ENCODE measurements at places on chromosomes 5 and 9.

DNA sequence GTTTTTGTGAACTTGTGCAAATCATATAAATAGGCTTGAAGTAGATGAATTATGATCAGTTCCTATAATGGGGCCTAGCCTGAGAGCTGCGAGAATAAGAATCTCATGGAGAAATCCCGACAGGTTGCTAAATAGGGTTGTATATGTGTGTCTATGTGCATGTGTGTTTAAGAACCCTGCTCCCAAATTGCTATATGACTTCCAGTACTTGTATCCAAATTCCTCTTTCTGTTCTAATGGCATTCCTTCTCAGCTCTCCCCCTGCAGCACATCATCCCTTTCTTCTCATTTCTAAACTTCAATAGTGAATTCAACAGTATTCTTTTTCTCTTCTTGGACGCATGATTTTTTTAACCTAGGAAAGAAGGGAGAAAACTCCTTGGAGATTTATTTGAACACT lies 277.2 kb downstream of the GAS1 start:
- no peak for DNase-seq

GRCh38 chr5:95533106-95533505 lies 21.7 kb downstream of the SKIC3 start:
- no peak for DNase-seq

- DNase-seq: no peak
These were observed 16.8 kb upstream of the ATP6V1G1 start for GRCh38 chr9:114570742-114571141.

GRCh38 chr5:154646745-154647113 lies 108.4 kb upstream of the LARP1 start:
- DNase-seq: no peak

GRCh38 chr9:77759391-77759790 lies 111.3 kb upstream of the GNA14 start:
- no peak for DNase-seq

GRCh38 chr5:106699198-106699597 lies 971.5 kb downstream of the EFNA5 start:
- DNase-seq: no peak

- DNase-seq: no peak
These were observed 15.3 kb downstream of the MTMR12 start for GRCh38 chr5:32297181-32298058.

DNA sequence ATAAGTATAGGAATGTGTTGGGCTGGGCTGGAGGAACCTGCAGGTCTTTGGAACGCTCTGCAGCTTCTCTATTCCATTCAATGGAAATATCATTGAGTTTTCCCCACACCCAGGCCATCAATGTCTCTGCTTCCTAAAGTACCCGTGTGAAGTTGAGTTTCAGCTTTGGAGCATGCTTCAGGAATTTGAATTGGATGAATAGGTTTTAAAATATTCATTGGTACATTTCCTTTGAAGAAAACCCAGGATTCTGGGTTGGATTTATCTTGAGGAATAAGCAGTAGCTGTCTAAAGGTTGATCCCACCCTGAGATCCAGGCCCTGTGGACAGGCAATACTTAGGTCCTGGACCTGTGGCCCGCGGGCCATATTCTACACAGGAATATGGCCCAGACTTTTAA lies 37.3 kb downstream of the INSYN2B start:
- no peak for DNase-seq

- no peak for DNase-seq
These were observed 31.8 kb upstream of the LMX1B start for GRCh38 chr9:126581893-126582292.

DNA sequence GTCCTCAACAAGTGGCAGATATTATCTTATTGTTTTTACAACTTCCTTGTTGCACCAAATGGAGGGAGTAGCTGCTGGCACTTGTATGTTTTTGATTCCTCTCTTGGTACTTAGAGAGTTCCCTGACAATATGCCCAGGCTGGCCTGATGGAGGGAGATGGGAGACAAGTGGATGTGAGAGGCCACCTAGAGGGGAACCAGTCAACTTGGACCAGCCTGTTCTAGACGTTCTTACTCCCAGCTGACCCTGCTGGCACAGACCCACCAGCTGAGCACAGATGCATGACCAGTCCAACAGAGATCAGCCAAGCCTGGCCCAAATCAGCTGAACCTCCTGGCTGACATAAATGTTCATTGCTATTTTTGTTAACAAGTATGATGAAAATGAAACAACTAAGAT lies 60.9 kb upstream of the GDNF start:
- DNase-seq: peak; percentile 43

GRCh38 chr9:121863955-121864354 lies 212.5 kb downstream of the DAB2IP start:
- no peak for DNase-seq

DNA sequence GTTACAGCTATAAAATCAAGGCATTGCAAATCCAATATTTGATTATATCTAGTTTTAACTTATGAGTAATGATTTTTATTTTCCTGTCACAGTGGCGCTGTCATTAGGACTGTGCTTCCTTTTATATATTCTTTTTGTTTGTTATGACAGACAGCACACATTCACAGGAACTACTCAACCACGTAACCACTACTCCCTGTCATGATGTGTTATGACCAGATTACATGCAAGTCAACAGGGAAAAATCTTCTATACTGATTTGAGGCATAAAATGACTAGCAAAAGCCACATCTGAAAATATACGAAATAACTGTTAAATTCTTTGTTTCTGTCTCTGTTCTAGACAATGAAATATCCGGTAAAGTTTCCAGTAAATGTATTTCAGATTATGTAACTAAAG lies 25.4 kb downstream of the SREK1 start:
- no peak for DNase-seq

GRCh38 chr5:109619606-109620005 lies 70.1 kb upstream of the MAN2A1 start:
- no peak for DNase-seq

- DNase-seq: no peak
These were observed 40.1 kb downstream of the SLC1A1 start for GRCh38 chr9:4530375-4530774.

DNA sequence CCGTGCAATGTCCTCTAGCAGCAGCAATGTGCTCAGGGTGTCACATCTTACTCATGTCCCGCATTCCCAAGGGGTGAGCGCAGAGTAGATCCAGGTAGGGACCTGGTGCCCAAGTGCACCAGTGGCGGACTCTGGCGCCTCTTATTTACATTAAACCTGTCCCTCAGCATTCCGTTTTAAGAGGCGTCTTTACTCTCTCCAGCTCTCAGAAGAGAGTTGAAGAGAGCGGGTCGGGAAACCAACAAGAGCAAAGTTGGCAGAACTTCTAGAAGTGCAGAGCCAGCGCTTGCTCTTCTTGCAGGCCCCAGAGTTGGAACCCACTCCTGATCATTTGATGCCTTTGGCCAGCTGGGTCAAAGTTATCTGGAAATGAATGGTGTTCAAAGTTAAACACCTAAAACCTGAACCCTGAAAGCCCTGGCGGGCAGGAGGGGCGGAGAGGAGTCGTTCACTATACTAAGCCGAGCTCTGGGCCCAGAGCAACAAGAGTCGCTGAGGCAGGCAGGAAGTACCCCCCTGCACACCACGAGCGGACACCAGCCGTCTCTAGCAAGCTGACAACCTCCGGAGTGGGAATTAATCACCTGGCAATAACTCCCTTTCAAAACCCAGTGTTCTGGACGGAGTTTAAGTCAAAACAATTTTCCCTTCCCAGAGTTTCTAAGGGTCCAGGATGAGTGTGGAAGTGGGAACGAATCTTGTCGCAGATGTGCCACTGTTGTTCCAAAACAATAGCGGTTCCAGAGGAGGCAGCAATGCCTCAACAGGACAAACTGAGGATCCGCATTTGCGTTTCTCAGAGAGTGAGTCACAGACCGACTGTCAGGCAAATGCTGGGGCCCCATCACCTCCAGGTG lies 122.8 kb downstream of the TMEM161B start:
- DNase-seq: no peak

DNA sequence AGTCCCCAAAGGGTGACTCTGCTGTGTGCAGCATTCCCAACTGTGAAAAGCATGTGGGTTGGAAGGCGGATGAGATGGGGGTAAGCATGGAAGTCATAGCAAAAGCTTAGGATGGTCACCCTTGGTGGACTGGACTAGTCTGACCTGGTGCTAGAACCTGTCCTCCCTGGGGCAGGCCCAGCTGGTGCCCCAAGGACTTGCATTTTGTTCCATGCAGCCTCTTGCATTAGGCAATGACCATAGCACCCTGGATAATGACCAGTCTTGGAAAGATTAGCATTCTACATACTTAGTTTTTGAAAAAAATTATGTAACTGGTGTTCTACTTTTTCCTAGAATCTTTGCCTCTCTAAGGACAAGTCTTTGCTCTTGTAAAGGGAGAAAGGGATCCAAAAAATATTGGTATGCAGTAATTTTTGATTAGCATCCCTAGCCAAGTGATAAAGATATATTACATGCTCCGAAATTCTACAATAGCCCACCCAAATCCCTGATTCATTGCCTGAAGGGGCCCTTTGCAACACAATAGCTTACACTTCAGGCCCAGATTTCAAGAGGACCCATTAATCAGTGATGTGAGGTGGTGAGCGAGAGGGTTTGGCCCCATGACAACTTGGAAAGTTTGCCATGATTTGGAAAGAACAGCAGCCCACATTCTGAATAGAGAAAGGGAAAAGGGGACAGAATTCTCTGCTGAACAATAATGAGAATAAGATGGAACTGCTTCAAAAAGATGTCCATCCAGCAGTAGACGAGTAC lies 93.3 kb upstream of the CD180 start:
- no peak for DNase-seq

- DNase-seq: no peak
These were observed 34.6 kb upstream of the KIF2A start for GRCh38 chr5:62271370-62271769.

DNA sequence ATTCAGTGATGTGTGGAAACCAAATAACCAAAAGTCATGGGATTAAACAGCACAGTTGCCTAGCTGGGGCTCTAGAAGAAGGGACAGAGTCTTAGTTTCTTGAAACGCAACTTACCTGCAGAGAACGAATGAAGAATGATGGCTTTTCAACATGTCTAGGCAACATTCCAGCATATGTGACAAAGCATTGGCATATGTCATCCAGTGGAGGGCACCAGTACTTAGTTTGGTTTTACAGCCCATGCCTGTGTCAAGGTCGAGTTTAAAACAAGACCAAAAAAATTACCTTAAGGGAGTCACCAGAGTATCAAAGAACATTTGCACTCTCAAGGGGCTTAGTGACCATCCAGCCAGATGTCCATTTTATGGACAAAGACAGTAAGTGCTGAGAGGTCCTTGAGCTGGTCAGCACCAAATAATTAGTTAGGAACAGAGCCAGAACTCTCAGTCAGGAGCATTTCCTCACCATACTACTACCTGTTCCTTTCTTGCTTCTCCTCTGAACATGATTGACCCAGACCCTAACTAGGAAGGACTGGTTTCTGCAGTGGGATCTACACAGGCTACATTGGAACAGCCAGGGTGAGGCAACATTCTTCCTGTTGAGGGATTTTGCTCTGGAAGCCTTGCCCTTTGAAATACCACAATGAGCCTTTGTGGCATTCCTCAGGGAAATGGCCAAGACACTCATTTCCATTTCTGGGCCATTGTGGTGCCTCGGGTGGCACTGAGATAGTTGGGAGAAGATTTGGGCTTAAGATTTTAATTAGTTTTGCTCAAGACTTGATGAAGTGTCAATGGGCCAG lies 75.4 kb upstream of the ANKH start:
- peak; percentile 54 for DNase-seq

DNA sequence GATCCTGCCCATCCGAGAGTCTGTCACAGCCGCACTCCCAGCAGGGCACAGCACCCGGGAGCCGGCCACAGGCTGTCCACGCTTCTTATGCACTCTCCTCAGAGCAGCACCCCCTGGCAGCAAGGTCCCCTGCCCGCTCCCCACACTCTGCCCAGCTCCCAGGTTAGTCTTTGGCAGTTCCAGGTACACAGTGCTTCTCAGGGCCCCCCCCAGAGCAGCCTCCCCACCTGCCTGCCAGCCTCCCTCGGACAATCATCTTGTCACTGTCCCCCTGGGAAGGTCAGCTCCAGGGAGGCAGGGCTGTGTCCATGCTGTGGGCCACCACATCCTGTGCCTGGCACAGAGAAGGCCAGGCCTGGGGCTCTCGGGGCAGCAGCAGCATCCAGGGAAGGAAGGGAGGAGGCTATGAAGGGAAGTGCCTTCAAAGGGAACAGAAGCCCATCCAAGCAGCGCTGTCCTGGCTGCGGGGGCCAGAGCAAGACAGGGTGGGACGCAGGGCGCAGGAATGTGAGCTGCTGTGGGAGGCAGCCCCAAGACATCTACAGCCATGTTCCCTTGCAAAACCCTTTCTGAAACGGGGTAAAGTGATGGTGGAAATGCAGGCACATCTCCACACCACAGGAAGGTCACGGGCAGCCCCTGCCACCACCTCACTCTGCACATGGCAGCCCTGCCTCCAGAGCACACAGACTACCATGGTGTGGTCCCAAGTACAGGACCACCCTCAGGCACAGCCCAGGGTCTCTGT lies 68.6 kb upstream of the ADAMTS2 start:
- no peak for DNase-seq

GRCh38 chr5:173759691-173760090 lies 128.5 kb upstream of the CPEB4 start:
- no peak for DNase-seq

DNA sequence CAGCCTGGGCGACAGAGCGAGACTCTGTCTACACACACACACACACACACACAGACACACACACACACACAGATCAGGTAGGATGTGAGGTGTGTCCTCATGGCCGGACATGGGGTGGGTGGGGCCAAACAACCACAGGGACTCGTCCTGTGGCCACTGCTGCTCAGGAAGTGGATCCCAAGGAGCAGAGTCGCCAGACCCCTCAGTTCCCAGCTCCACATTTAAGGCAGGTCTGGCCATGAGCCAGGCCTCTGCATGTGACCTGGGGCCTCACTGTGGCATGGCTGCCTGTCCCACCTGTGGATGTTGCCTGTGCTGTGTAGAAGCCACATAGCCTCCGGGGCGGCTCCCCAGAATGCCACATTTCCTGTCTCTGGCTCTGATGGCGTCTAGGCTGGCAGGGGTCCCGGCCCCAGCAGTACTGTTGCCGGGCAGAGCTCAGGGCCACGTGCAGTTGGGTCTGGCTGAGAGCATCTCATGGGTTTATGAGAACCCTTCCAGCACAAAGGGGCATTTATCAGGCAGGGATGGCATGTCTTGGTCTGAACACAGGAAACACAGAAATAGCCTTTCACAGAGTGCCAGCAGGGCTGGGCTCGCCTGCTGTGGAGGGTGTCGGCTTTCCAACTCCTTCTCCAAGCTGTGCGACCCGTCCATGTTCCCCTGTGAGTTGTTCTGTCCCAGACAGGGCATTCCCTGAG lies 9.9 kb upstream of the NINJ1 start:
- DNase-seq: no peak

GRCh38 chr5:75169516-75169915 lies 67.2 kb downstream of the ANKRD31 start:
- DNase-seq: no peak
